ENCODE measurements at places on chromosomes 4 and X.

- DNase-seq, result no peak
These were observed 82.2 kb downstream of the EFHC2 start for GRCh38 chrX:44261286-44261685.

DNA sequence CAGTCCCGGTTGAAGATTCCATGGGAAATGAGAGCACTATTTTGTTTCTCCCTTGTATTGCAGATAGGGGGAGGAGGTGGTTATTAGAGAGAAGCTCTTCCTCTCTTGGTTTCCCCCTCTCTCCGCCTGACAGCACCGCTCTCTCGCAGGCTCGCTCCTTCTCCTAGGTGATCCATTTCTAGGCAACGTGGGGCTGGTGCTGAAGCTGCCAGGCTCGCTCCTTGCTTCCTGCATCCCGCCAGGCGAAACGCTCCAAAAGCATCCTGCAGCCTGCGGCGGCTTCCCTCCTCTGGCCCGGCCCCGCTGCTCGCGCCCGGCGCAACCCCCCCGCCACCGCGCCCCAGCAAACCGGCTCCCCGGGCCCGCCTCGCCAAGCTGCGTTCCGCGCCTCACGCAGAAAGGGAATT lies at the start of gene GRID2:
TSS of gene GRID2 (plus strand) at position 346 of the 407 bp plus-strand sequence.
- no peak for DNase-seq

- DNase-seq, result no peak
These were observed 18.7 kb upstream of the FMR1NB start for GRCh38 chrX:147962476-147962875.

DNA sequence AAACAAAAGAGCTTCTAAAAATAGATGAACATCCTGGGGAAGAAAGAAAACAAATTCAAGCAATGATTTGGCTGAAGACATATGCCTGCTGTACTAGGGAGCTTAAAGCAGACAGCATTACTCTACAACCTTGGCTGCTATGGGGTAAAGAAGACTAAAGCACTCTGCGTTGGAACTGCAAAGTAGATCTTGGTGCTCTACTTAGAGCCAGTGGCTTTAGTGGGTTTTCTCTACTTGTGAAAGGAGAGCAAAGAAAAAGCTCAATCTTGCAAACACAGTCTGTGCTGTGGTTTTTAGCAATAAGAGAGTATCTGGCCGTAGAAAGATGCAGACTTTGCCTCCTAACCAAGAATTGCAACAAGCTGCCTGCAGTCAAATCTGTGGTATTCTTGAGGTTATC lies 334.7 kb upstream of the NDST3 start:
- DNase-seq, result no peak

- no peak for DNase-seq
These were observed 344.4 kb upstream of the ACTRT1 start for GRCh38 chrX:128396601-128397000.

DNA sequence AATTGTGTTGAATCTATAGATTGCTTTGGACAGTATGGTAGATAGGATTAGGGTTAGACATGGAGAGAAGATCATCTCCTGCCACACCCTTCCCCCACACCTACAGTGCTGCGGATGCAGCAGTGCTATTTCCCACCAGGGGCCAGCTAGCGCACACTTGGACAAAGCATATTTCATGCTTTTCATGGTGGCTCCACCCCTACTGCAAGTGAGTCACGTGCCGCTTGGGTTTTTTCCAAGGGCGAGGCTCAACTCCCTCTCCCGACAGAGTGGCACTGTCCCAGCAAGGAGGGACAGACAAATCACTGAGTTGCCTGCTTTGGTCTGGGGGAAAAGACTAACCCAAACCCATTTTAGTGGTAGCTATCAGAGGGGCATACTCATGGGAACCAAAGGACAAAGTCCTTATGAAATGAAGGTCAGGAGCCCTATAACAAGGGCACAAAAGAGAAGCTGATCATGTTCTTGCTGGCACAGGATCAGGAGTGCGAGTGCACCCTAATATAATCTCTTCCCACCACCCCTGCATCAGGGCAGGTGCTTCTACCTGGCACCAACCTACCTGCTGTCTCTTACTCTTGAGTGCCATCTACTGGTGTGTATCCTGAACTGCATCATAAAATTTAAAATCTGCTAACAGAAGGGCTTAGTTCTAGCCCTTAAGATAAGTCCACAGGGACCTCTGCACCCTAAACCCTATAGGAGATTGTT lies 55.1 kb upstream of the PGAM4 start:
- no peak for DNase-seq

DNA sequence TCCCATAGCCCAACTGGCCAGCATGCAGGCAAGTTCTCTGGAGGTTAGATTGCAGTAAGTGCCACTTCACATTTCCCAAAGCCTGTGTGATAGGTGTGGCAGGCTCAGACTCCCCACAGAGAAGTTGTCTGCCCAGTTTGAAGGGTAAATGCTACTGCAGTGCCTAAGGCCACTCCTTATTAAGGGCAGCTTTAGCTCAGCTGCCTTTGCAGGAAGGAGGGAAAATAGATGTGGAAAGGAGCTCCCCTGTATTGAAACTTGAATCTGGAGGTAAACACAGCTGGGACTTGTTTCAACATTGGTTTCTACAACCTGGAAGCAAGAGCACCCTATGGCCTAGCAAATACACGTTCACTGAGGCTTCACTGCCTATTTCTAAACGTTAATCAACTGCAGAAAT lies 22.4 kb downstream of the NEXMIF start:
- no peak for DNase-seq

DNA sequence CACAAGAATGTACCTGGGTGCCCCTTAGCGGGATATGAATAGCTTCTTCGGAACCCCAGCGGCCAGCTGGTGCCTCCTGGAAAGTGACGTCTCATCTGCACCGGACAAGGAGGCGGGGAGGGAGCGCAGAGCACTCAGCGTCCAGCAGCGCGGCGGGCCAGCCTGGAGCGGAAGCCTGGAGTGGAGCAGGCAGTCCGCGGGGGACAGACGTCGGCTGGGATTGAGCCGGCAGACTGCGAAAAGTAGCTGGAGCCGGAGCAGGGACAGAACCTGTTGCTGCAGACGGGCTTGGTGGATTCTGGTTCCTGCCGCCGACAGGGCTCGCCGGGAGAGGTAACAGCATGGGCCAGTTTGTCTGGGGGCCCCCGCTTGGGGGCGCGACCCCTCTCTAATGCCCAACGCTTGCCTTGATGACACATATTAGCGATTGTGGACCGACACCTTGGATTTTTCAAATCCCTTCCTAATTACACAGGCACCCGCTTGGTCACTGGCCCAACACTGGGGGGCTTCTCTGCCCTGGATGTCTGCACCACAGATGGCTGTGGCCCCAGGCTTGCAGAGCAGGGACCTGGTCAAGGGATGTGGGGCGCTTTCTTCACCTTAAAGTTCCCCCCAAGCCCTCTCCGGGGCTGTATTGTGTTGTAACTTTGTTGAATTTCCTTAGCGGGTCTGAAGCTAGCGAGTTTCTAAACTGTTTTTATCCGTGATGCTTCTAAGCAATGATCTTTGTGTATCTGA lies at the start of gene NPFFR2:
TSS of gene NPFFR2 (plus strand) at position 133 of the 741 bp plus-strand sequence. CDS start 96,592 bp downstream, outside the sequence.
- no peak for DNase-seq

GRCh38 chr4:75172551-75172950 lies 239.6 kb downstream of the PARM1 start:
- DNase-seq, result no peak

DNA sequence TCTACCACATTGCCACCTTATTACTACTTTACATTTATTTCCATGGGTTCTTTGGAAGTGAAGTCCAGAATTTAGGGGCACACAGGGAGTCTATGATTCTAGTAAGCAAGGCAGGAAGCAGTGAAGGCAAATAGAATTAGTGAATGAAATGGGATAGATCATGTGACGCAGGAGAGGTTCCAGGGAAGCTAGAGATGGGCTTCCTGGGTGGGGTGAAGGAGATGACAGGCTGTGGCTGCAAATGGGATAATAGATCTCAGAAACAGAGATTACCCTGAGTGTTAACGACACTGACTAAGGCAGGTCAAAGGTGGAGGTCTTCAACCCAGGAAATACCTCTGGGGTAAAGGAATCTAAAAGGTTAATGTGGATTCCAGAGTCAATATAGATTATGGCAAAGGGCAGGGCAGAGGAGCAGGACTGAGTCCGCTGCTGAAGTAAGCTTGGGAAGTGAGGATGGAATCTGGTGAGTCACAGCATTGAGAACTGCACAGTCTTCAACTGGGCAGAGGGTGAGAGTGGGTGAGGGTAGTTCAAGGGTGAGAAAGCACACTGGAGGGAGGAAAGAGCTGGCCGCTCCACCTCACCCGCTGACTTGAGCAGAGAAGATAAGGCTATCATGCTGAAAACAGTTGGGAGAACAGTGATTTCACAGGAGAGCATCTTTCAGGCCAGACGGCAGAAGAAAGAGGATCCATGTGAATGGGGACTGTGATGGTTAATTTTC lies 70.8 kb downstream of the ANXA3 start:
- no peak for DNase-seq

GRCh38 chr4:86967798-86968197 lies 33.0 kb downstream of the AFF1 start:
- DNase-seq, result no peak

DNA sequence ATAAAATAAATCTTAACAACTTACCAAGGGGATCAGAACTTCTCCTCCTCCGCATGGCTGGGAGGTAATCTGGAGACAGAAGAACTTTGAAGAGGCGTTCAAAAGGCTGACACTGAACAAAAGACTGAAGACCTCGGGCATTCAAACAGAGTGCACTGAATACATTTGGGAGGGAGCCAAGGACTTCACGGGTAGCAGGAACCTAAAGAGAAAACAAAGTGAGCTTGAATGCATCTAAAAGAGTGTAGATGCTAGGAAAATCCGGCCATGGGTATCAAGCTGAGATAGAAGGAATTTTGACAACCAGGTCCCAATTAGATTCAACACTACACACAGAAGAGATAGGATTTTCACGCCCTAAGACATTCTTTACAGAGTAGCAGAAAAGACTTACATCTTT lies 69.6 kb downstream of the HUWE1 start:
- DNase-seq, result no peak

GRCh38 chr4:89305712-89306437 lies 1.7 kb downstream of the GPRIN3 start:
- DNase-seq, result no peak

- DNase-seq, result no peak
These were observed 380.7 kb downstream of the ADGRL3 start for GRCh38 chr4:61580721-61581377.

- no peak for DNase-seq
These were observed 18.8 kb upstream of the CLDN34 start for GRCh38 chrX:9948406-9948805.

- DNase-seq, result no peak
These were observed 84.9 kb downstream of the ARHGAP6 start for GRCh38 chrX:11580789-11581188.

GRCh38 chr4:13142191-13142590 lies 341.9 kb downstream of the RAB28 start:
- no peak for DNase-seq

DNA sequence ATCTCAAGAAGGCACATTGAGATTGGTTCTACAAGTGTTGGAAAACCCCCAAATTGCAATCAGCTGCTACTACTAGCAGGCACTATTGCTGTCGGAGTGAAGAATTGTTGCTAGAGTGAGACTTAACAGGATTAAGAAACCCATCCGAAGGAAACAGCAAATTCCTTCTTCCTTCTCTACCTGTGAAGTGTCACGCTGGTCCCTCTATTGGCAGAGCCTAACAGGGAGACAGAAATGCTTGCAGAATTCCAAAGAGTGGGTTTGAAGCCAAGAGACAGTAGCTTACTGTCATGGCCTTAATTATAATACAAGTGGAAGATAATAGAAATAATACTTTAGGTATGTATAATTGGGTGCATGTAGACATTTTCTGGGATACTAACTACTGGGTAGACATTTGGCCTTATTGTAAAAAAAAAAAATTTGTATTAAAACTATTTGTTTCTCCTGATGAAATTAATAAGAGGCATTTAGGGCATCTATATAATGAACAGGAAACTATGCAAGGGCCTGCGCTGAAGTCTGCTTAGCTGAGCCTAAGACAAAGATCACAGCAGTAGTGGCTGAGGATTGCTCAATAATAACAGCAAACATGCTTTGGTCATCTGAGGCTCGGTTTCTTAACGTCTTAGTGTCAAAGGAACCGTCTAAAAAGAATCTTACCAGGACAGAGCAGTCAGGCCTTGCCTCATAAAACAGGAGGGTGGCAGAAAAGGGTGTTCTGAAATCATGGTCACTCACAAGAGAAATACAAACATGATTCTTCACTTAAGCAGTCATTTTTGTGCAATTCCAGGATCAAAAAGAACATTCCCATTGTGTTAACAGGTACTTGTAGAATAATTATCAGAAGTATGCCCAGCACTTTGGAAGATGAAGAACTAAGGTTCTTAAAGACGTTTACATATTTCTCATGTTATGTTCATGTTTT lies 40.8 kb downstream of the FAM241A start:
- no peak for DNase-seq

GRCh38 chr4:7301126-7301785 lies 108.9 kb downstream of the SORCS2 start:
- no peak for DNase-seq

- no peak for DNase-seq
These were observed 110.1 kb upstream of the MED14 start for GRCh38 chrX:40845331-40845911.

DNA sequence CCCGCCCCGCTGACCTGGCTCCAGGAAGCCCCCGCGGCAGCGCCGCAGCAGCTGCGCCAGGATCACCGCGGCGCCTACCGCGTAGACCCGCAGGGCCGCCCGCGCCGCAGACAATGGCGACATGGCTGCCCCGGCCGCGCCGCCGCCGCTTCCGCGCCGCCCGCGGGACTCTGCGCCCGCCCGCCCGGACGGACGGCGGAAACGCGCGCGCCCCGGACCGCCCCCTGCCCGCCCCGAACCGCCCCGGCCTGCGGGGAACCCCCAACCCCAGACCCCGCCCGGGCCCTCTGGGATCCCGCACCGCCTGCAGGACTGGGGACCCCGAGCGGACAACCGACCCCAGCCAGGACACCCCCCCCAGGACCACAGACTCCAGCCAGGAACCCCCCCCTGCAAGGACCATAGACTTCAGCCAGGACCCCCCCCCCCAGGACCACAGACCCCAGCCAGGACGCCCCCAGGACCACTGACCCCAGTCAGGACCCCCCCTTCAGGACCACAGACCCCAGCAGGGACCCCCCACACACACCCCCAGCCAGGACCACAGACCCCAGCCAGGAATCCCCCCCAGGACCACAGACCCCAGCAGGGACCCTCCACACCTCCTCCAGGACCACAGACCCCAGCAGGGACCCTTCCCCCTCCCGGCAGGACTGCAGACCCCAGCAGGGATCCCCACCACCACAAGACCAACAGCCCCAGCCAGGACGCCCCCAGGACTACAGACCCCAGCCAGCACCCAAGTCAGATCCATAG lies at the start of the genes DHRSX and ZBED1:
TSS of gene DHRSX (minus strand) at position 174 of the 756 bp plus-strand sequence. CDS start at position 123, 51 bp downstream.
TSS of gene ZBED1 (minus strand) at position 174 of the 756 bp plus-strand sequence. CDS start 10,257 bp downstream, outside the sequence.
- peak; percentile 13 for DNase-seq

GRCh38 chr4:113212613-113213012 lies 163.2 kb downstream of the ANK2 start:
- DNase-seq, result no peak

GRCh38 chrX:50099331-50099730 lies 101.5 kb downstream of the AKAP4 start:
- no peak for DNase-seq

DNA sequence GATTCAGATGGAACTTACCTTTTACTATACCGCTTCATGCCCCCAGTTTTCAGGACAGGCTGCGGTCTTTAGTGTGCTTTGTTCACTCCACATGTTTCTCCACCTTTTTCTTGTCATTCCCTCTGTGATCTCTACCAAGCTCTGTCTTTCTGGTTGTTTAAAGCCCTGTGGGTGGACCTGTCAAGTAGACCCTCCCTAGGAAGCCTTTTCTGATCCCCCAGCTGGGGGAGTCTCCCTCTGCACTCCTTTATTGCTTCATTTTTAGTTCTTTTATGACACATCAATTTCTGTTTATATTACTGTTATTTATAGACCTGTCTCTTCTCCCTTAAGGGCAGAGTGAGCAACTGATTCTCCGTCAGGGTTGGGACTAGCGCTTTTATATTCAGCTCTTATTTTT lies 150.2 kb downstream of the C4orf33 start:
- DNase-seq, result no peak

GRCh38 chrX:114038358-114038757 lies 545.5 kb upstream of the HTR2C start:
- no peak for DNase-seq

Data from stimulated activated CD4-positive, alpha-beta T cell treated with anti-CD3 and anti-CD28 coated beads, Interleukin-15, amount 100 ng/mL, for 1 hour (primary cell).